Epithelial cell of esophagus (primary cell): ENCODE measurements at places on chromosomes 3 and 15.

DNA sequence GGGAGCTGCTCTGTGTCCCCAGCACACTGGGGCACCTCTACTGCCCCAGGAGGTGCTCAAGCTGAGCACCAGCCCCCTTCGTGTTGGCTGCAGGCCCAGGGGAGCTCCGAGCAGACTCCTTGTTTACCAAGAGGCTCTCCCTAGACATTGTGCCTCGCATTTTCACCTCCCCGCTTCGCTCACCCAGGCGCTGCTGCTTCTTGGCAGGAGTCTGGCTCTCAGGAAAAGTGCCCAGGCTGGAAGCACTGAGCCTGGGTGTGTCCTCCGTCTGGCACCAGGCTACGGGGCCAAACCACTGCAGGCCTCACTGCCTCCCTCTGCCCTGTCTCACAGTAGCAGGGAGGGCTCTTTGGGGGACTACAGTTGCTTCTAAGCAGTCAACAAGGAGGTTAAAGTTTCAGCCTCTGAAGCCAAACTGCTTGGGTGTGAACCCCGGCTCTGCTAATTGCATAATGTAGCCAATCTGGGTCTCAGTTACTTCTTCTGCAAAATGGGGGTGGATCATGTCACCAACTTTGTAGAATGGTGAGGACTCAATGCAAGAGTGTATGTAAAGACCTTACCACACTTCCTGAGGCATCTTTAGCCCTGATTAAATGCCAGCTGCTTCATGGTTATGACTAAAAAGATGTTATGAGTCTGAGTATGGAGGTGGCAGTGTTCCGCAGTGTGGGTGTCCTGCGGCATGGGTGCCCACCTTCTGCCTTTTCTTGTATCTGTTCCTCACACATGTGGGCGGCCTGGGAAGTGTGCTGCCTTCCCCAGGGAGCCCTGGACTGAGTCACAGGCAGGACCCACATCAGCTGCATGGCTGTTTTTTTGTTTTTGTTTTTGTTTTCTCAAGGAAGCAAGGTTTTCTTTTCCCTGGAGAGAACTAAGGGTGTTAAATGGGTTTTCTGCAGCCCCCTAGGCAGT, 88.9 kb downstream of the CLSTN2 start:
- DNase-seq: no peak

GRCh38 chr15:72082176-72082575, 35.8 kb downstream of the MYO9A start:
- no peak for DNase-seq

DNA sequence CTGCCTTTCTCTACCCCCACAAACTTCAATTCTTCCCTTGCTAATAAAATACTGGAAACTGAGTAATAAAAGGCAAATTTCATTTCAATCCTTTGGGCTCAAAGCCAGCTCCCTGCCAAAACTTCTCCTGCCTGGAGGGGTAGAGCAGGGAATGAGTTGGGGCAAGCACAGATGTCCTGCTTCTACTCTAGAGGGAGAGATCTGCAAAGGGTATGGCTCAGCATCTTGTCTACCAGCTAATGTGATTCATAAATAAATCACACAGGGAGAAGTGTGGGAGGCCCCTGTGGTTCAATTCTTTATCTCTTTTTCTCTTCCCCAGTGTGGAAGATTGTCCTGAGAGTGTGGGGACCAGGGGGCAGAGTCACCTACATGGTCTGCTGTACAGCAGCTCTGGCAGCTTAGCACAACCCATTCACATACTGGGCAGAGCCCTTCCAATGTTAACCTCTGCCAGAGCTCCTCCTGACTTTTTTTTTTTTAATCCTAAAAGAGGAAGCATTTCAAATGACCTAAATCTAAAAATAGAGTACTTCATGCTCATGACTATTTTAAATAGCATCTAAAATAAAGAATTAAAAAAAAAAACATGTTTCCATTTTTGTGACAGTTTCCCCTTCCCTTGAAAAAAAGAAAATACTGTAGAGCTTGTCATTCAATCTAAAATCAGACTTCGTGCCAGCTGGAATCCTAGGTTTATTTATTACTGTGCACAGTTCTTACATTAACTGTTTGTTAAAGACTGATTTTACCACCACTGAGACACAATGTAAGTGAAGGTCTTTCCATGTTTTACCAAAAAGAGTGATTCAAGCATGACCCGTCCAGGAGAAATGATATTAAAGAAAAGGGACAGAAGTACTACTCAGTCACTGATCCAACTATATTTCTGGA, 1083.7 kb upstream of the CFAP20DC start:
- DNase-seq: peak; percentile 1

GRCh38 chr3:133475245-133476010, 75.6 kb downstream of the BFSP2 start:
- no peak for DNase-seq

- peak; percentile 85 for DNase-seq
Observed at GRCh38 chr3:134373271-134374104, 759 bp downstream of the AMOTL2 start.

DNA sequence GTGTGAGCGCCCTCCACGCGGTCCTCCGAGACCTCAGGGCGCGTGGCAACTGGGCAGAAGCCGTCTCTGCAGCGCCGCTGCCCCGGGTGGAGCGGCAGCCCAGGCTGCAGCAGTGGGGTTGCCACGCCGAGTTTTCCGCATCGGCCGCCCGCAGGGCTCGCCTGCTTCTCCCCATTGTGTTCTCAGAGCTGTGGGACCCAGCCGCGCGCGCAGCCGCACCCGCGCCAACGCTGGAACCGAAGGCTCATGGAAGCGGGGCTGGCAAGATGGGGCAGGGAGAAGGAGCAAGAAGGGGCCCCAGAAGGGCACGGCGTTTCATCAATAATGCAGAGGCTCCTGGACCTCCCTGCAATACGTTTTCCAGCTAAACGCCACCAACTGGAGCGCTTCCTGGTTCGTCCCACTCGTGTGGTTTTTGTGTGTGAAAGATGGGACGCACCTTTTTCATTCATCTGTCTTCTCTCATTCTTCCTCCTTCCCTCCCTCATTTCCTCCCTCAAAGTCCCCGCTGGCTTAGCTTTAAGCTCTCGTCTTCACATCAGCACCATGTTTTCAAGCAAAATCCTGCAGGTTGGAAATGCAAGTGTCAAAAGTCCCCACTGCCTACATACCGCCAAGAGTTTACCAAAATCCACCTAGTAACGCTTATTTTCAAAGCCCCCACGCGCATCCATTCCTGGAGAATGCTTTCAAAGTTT, 1.2 kb downstream of the ROBO1 start:
- no peak for DNase-seq

DNA sequence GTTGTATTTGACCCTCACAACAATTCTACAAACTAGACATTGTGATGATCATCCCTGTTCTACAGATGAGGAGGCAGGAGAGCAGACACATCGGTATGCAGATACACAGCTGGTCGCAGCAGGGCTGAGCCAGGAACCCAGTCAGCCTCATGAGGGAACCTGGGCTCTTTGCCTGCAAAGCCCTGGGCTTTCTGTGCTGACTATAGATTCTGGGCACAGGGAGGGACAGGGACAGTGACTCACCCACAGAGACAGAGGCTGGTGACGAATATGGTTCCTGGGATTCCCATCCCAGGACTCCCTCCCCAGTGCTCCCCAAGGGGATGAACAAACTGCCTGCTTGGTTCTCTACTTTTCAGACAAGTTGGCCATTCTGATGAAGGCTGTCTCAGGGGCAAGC, 3.8 kb upstream of the CAMP start:
- no peak for DNase-seq

GRCh38 chr3:122800031-122800430, 5.2 kb downstream of the SLC49A4 start:
- DNase-seq: peak; percentile 61

DNA sequence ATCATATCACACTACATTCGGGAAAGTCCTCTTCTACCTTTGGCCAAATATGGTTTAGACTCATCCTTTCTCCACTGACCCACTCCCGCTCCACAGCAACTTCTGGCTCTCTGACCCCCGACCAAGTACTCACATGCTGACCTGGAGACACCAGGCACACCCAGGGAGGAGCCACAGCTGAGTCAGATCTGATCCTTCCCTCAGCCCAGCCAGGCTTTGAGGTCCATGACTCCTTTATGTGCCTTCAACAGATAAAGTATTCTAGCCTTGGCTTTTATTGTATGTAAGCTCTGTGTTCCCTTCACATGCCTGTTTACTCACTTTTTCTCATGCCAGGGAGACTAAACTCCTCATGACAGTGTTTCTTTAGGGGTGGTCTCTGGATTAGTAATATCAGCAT, 166.9 kb upstream of the UMPS start:
- peak; percentile 65 for DNase-seq

DNA sequence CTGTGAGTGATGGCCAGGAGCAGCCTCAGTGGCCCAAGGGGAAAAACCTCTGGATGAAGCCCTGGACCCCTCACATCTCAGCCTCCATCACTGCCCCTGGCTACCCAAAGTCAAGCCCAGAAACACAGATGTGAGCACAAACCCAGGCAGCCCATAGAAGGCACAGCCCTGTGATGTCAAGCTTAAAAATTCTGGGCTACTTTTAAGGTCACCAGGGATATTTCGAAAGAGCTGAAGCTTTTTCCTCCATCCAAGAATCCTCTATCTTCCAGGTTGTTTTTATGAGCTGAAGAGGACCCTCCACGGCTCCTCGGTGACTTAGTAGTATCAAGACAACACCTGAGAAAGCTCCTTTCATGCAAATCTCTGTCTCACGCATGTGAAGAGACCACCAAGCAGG, 11.5 kb downstream of the LIPC start:
- DNase-seq: no peak

- DNase-seq: no peak
Observed at GRCh38 chr3:114376516-114377185, 82.8 kb downstream of the TIGIT start.

DNA sequence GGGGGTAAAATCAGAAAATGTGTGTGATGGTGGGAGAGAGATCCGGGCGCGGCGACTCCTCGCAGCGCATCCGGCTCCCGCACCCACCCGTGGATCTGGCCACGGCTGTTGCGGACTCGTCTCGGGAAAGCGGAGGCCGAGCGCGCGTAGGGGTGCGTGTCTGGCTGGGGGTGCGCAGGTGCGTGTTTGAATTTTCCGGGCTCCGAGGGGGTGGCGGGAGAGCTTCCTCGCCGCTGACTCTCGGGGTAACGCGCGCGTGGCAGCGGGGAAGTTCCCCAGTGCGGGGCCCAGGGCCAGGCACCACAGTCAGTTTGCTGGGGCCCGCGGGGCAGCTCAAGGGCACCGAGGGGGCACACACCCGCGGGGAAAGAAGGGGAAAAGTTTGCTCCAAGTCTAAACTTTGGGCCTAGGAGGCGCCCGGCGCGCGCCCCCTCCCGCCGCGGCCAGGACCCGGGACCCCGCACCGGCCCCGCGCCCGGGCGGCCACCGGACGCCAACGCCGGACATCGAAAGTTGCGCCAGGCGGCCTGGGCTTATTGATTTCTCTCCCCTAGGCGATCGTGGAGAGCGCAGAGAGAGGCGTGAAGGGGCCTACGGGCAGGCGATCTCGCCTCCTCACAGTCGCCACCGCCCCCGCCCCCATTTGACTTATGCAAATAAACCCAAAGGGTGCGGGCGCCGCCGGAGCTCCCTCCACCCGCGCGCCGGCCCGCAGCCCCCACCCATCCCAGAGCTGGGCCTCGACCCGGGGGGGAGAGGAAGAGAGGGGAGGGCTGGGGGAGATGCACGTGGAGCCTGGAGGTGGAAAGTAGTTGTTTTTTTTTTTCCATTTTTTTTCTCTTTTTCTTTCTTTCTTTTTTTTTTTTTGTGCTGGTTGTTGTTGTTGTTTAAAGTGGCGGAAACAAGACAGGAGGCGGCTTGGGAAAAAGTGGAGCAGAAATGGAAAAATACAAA, 639 bp downstream of the FOXP1 start:
- peak; percentile 56 for DNase-seq
